CD4-positive, alpha-beta T cell treated with Interleukin-17A for 4 hours (primary cell): ENCODE measurements at places on chromosomes 16 and 17.
A peak's percentile ranks its signal among the peaks of the same experiment; 100 is the strongest.

DNA sequence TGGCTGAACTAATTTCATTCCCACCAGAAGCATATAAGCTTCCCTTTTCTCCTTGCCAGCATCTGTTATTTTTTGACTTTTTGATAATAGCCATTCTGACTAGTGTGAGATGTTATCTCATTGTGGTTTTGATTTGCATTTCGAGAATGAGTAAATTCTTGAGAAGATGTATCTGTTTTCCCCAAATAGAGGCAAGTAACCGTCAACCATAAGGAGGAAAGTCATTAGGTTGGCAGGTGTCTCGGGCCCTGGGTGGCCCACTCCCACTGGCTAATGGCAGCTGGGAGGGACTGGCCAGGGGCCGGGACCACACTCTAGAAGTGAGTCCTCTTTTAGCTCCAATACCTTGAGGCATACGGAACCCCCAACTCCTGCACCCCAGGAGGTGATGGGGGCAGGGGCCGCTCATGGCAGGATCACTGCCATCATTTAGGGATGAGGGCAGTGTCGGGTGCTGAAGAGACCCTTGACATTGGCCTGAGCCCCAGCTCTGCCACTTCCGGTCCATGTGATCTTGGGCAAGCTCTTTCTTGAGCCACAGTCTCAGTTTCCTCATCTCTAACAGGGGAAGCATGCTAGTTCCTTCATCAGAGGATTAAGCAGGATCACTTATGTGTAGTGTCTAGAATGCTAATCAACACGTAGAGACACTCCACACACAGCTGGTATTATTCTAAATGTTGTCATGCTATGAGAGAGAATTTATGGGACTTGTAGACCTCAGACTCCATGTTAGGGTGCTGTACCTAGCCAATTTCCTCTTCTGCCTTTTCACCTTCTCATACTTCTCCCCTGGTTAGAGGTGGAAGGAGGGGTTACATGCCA lies 44.3 kb downstream of the RGS9 start:
- no peak for DNase-seq

GRCh38 chr17:74244548-74244947 lies 29.5 kb upstream of the DNAI2 start:
- no peak for DNase-seq

DNA sequence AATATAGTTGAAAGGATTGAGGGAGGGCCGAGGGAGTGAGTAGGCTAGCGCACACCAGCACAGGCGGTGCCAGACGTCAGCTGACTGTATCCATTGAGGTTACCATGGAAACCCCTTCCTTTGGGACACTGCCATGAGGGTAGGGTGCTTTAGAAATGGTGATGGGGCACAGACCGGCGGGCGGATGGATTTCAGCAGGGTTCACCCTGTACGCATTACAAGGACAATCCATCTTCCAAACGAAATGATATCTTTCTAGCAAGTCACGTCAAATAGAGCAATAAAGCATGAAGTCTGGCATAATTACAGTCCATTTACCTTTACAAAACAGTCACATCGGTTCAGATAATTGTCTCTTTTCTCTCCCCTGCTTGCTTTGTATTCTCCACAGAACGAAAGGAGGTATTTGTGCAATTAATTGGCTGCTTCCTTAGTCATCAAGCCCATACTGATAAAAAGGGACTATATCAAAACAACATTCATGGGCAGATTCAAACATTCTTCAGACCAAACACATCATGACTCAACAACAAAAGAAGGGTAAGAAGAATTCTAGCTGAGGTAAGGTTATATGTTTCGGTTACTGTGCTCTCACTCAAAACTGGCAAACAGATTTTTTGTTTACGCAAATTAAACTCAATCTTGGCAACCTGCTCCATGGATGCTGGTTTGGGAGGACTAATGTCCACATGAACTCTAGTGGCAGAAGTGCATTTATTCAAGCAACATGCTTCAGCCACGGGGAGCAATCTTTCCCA lies 140.6 kb downstream of the CDK5R1 start:
- DNase-seq: no peak

DNA sequence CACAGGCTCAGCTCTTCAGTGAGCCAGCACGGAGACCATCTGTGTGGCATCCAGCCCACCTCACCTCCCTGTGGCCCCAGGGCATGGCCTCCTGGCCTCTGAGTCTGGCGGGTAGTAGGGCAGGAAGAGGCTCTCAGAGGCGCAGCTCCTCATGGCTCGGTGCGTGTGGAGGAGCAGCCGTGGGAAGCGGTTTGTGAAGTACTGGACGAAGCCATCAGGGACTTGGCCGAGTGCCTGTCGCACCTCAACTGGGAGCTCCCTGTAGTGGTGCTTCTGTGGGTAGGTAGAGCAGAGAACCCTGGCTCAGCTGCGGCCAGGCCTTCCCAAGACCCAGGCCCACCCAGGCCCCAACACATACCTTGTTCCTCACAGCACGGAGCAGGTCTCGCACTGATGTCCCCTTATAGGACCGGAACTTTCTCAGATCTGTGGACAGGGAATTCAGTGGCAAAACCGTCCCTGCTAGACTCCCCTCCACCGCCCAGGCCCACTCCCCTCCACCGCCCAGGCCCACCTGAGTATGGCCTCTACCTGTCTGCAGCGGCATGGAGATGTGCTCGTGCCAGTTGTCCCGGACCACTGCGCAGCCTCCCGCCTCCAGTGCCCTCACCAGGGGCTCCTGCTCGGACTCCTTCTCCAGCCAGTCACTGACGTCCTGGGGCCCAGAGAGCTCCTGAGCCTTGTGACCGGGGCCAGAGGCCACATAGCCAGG lies 12.2 kb downstream of the PLK1 start:
- no peak for DNase-seq

- DNase-seq: no peak
Observed at GRCh38 chr17:29344201-29344856, 45.8 kb upstream of the TAOK1 start.

GRCh38 chr16:75385507-75386152 lies 47.7 kb downstream of the CFDP1 start:
- no peak for DNase-seq

DNA sequence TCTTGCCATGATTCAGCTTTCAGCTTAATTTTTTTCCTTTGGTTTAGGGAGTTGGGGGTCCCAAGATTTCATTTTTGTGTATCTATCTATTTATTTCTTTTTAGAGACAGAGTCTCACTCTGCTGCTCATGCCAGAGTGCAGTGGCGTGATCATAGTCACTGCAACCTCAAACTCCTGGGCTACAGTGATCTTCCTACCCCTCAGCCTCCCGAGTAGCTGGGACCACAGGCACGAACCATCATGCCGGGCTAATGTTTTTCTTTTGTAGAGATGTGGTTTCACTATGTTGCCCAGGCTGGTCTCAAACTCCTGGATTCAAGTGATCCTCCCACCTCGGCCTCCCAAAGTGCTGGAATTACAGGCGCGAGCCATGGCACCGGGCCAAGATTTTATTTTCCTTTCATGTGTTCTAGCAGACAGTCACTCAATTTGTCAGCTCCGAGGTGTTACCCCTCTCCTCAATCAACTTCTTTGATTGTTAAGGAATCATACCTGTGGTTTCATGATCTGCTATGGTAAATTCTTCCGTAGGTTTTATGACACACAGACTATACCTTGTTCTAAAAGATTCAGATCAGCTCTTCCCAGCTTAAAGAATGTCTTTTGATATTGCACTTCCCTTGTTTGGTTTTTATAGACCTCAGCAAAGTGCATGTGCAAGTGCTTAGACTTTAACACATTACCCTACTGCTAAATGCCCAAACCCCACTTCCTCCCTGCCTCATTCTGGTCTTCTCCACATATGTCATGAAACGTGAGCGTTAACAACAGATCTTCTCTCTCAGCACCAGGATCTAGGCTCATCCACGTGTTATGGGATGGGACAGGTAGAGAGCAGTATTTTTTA lies 13.0 kb downstream of the UNC45B start:
- DNase-seq: peak; percentile 67

DNA sequence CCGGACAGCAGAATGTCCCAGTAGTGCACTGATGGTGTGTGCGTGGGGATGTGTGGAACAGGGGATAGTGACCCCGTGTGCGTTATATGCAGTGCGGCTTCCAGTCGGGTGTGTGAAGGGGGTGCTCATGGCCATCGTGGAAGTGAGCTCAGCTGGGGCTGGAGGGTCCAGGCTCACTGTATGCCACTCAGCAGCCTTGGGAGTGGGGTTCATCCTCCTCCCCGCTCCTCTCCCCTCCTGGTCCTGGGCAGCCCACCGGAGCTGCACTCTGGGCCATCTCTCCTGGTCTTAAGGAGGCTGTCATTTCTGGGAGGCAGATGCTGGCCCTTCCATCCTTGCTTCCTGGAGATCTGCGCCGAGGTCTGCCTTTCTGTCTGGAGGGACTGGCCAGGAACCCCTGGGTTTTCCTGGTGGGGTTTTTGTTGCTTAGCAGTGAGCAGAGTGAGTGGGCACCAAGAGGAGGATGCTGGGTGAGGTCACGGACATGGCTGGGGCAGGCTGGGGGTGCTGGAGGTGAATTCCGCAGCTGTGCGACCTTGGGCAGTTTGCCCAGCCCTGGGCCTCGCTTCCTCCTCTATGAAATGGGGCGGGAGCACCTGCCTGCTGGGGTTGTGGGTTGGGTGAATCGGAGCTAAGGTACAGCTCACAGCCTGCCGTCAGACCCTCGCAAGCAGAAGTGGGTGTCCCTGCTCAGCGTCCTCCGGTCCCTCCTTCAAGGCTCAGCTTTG lies 164.1 kb downstream of the SEC14L1 start:
- no peak for DNase-seq

GRCh38 chr16:78641433-78641832 lies 542.0 kb downstream of the WWOX start:
- no peak for DNase-seq
